ENCODE measurements at places on chromosomes 6 and 20.

DNA sequence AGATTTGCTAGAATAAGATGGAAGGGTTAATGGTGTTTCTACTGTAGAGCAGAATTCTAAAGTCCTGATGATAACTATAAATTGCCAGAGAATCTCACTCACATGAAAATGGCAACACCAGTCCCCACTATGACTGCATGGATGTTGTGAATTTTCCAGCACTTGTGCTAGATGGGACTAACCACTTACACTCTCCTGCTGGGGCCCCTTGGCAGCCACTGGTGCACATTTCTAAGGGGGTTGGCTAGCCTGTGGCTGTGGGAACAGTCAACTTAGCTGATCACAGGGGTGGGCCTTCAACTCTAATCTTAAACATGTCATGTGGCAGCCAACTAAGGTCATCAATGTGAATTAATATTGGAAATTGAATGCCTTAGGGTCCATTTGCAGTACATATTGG is 271.2 kb downstream of the PHACTR1 start:
- no peak for DNase-seq

- peak; percentile 5 for DNase-seq
Measured at GRCh38 chr6:91268941-91269340, 682.1 kb upstream of the MAP3K7 start.

DNA sequence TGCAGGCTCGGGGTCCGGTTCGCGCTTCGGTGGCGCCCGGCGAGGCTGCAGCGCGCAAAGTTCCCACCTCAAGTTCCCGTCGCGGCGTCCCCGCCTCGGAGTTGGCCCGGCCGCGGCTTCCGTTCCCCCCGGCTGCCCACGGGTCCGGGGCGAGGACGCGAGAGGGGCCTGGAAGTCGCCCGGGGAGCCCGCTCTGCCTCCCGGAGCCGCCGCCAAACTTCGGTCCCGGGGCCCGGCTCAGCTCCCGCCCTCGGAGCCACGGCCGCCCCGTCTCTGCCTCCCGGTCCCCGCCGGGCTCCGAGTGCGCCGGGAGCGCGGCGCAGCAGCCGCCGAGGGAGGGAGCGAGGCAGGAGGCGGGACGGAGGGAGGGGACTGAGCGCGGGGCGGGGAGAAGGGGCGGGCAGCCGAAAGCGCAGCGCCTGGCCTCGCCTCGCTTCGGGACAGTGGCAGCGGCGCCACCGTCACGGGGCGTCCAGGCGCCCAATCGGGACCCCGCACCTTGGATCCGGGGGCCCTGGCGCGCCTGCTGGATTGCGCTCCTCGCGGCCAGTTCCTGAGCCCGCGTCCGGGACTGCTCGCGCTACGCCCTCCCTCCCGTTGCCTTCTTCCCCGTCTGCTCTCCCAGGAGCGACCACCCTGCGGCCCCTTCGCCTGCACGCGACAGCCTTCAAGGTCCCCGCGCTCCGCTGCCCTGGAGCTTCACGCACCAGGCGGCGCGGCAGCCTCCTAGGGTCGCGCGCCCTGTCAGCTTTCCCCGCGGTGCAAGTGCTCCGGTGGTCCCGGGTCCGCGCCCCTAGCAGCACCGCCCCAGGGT is at the start of gene KCNG1:
KCNG1 (minus strand) TSS at position 305 of the 814 bp plus-strand sequence. CDS start 12,769 bp downstream, outside the sequence.
- peak; percentile 87 for DNase-seq

DNA sequence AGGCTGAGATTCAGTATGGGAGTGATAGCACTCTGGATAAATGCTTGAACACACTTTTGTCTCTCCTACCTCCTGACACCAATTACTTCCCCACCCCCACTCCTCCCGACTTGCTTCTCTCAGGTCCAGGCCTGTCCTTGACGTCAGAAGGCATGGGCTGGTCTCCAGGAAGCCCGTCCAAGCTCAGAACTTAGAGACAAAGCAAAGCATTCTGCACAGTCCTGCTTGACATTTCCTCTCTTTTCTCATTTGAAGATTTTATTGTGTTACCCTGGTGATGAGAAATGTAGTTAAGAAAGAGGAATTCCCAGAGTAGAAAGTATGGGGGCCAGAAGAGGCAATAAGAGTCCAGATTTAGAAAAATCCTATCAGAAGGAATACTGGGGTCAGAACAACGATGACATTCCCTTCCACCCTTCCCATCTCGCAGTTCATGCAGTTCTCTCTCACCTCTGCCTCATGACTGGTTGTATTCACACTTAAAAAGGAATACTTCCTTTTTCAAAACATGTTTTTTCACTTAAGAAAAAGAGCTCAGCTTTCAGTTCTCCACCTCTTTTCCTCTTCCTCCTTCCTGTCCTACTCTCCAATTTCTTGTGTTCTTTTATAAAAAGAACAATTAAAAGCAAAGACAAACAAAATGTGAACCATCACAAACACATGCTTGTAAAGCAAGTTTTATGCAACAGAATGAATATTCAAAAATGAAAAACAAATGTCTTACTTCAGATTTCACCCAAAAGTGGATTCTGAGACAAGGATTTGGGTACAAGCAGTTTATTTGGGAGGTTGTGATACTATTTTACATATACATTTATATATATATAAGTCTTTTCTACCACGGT is 18.5 kb upstream of the FAM184A start:
- no peak for DNase-seq

DNA sequence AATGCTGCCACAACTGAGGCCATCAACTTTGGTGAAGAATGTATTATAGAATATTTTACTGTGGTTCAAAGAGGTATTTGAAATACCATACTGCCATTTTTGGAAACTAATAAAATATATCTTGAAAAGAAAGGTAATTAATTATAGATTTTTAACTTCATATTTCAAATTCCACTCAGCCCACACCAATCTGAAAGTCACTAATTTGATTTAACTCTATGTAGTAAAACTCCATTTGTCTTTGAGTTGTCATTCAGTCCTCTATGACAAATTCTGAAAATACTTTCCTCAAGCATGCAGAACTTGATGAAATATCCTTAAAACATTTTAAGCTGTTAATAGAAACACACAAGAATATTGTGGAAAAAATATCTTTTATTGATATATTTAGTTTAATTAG is 1196.7 kb upstream of the CITED2 start:
- no peak for DNase-seq

DNA sequence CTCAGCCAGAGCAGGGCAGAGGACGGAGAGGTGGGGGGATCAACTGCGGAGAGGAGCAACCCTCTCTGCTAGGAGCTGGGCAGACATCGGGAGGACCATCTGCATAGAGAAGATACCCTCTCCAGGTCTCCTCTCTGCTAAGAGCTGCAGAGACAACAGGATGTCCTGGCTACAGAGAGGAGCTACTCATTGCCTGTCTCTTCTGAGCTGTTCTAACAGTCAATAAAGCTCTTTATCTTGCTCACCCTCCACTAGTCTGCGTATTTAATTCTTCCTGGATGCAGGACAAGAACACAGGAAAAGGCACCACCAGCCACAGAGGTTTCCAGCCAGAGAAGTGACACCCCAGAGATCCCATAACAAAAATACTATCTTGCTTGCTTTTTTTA is 871.1 kb upstream of the GJE1 start:
- no peak for DNase-seq

DNA sequence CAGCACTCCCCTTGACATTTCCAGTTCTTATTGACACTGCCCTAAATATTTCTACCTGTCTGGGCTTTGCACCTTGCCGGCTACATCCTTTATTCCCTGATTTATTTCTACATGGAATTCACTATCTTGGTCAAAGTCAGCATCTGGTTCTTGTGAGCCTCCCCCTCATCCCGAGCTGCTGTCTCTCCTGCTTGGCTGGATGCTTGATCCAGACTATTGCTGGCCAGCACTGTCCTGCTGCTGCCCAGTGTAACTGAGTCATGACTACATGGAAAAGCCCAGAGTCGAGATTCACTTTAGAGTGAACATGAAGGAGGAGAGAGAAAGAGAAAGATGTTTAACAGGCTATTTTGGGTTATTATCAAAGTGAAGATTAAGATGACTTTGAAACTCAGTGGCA is 142.2 kb downstream of the OPN5 start:
- no peak for DNase-seq

- DNase-seq = peak; percentile 37
Measured at GRCh38 chr6:21384216-21384615, 209.3 kb upstream of the SOX4 start.

DNA sequence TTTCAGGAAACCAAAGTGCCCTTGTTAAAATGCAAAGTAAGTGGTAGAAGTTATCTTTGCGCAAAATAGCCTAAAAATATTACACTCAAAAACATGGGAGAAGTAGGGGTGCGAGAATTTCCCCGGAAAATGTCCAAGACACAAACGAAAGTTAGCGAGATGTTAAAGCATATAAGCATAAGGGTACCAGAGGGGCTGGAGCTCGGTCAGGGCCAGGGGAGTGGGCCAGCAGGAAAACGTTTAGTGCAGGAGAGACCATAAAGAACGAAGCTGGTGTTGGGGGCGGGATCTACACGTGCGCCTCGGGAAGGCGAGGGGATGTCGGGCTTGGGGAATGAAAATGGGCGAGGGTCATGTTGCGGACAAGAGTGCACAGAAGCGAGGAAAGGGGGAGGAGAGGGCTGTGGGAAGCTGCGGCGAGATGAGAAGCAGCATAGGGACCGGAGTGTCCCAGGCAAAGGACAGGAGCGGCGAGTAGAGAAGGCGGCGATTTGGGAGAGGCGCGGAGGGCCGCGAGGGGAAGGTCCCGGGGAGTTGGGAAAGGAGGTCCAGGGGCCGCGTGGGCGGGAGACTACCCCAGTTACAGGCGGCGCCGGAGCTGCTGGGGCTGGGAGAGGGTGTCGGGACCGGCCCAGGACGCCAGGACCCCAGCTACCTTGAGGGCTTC is 600 bp downstream of the XPO5 start:
- DNase-seq = peak; percentile 49

DNA sequence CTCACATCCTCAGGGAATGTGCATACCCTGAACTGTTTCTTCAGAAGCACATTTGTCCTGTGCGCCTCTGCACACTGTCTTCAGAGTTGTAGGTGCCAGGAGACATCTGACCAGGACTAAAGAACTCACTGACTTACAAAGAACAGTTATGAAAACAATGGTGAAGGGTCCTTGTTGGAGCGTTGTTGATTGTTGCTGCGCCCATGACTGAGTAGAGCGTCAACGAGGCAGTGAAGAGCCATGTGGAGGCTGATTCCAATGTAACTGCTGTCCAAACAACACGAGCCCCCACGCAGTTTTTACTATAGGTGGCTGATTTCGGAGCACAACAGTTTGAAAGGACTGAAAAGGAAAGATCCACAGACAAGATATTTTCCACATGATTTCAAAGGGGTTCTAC is 380.3 kb downstream of the CDH26 start:
- no peak for DNase-seq

- DNase-seq = no peak
Measured at GRCh38 chr6:51844336-51844735, 243.1 kb downstream of the PKHD1 start.

GRCh38 chr6:43129434-43130194 is 41.5 kb upstream of the SRF start:
- peak; percentile 42 for DNase-seq

DNA sequence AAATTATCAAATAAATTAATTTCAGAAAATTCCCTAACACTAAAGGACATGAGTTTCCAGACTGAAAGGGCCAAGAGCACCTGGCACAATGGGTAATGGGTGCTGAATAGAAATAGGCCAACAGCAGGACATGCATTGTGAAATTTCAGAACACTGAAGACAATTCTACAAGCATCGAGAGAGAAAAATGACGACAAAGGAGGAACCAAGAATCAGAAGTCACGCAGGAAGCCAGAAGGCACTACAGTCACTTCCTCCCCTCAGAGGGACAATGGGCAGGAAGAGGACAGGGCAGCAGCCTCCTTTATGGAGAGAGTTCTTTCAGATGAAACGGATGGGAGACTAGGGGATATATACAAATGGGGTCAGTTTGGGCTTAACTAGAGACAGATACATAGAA is 29.6 kb downstream of the PCNA start:
- DNase-seq = no peak

GRCh38 chr6:19394051-19394450 is 443.1 kb upstream of the ID4 start:
- DNase-seq = no peak

DNA sequence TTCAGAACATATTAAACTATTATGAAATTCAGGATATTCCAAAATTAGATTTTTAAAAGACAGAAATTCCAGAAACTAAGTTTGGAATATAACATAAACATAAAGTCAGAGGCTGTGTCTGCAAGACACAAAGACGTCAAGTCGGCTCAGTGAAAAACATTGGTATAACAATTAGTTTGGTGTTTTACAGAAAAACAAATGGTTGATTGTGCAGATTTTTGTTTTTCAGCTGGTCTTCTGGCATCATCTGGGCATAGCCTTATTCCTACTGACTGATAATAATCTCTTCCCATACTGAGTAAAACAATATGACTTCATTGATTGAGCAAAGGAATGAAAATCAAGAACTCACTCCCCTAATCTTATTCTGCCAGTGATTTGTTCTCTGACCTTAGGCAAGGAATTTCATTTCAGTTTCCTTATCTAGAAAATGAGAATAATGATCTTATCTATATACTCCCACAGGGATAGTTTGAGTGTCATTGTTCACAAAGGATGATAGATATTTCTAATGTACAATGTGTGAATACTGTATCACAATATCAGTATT is 84.3 kb downstream of the FRK start:
- no peak for DNase-seq

- no peak for DNase-seq
Measured at GRCh38 chr20:63944078-63944941, 11.9 kb downstream of the UCKL1 start.

DNA sequence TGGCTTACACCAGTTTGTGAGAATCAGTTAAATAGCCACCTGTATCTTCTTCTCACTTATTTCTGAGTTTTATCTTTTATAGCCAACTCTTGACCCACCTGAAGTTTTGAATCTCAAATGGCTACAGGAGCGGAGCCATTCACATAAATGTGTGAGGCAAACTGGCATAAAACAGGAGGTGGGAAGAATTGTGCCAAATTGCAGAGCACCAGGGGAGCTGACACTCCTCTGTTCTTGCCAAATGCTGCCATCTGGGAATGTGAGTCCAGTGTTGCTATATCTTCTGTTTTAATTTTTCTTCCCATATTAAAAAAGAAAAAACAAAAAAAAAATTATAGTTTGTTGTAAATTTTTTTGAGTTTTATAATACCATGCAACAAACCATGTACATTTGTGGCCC is 17.0 kb upstream of the RNF146 start:
- DNase-seq = no peak

- DNase-seq = no peak
Measured at GRCh38 chr20:33640287-33640686, 21.8 kb upstream of the C20orf144 start.

- DNase-seq = no peak
Measured at GRCh38 chr20:32134026-32134425, 24.5 kb downstream of the TM9SF4 start.

DNA sequence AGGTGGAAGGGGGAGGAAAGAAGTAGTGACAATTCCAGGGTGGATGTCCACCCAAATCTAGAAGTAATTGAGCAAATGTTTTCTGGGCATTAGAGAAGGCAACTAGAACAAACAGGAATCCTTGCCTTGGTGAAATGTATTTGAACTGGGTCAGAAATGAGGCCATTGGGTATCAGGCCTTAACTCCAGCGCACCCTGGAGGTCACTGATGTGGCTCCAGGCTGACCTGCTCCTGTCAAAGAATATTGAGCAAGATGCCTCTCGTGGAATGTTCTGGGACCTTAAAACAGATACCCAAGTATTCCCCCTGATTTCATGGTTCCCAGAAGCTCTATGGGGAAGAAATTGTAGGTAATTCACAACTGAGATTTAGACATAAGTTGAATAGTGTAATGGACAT is 6.9 kb downstream of the HLA-DPB1 start:
- peak; percentile 8 for DNase-seq

GRCh38 chr6:109702791-109703190 is 11.7 kb downstream of the FIG4 start:
- no peak for DNase-seq
